T-helper 17 cell (primary cell): ENCODE measurements at places on chromosomes 4 and X.

- no peak for DNase-seq
- H3K4me1 ChIP-seq: peaks cover 3% of the 10 kb centered on the region
- no peaks in the 10 kb centered on the region for H3K27me3 ChIP-seq
- peak overlapping the region; percentile 52 for H3K4me3 ChIP-seq
- H3K36me3 ChIP-seq: no peaks in the 10 kb centered on the region
Observed at GRCh38 chr4:39812500-39812899, 114.6 kb downstream of the UBE2K start.

DNA sequence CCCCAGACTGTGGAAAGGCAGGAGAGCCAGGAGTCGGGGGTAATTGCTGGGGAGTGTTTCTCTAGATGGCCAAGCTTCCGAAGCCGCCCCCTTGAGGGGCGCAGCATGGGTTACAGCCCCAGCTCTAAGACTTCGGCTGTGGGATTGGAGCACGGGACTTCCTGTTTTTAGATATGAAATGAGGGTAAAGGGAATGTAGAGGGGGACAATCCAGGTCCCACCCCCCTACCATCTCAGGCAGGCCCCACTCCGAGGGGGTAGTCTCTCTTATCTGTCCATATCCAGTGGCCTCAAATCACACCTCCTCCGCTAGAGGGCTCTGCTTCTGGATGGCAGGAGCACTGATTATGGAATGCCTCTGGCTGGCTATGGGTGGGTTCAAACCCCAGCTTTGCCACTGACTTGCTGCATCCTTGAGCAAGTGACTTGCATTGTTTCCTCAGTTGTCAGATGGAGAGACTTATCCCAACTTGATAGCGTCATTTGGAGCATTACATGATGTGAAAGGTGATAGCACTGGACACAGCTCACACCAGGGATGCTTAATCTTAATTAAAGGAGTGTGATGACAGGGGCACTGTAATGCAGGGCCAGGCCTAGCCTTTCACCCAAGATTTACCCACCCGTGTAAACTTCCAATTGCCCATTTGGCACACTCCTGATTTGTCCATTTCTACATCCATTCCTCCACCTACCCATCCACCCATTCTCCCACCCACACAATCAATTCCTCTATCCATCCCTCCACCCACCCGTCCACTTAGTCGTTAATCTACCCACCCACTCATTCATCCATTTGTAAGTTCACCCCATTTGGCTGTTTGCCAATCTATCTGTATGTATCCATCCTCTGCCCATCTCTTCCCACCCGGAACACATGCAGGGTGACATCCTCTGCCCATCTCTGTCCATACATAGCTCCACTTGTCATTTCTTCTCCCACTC is 848 bp upstream of the KCND1 start:
- peak overlapping the region; percentile 76 for H3K4me3 ChIP-seq
- peaks cover 15% of the 10 kb centered on the region for H3K4me1 ChIP-seq
- no peaks in the 10 kb centered on the region for H3K27me3 ChIP-seq
- peaks cover 9% of the 10 kb centered on the region for H3K36me3 ChIP-seq

DNA sequence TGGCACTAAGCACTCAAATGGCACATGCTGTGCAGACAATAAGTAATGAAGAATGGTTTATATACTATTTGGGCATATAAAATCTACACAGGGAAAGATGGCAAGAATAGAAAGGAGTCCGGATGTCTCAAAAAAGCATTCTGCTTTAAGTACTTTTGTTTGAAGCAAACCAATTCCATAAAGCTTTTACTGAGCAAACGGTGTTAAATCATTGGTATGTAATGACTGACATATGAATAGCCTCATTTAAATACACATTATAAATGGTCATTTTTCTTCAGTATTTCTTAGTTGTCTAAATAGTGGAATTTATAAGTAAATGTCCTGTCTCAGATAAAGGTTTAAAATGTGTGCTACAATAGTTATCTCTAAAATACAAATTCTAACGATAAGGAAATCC is 6.0 kb downstream of the FBXO8 start:
- peak overlapping the region; percentile 79 for H3K27ac ChIP-seq
- peaks cover 28% of the 10 kb centered on the region for H3K4me1 ChIP-seq
- H3K36me3 ChIP-seq: no peaks in the 10 kb centered on the region

- no peak overlapping the region for H3K27ac ChIP-seq
- H3K4me3 ChIP-seq: no peak overlapping the region
- DNase-seq: no peak
- peaks cover 24% of the 10 kb centered on the region for H3K27me3 ChIP-seq
- no peaks in the 10 kb centered on the region for H3K4me1 ChIP-seq
Observed at GRCh38 chrX:130330146-130330545, 9.6 kb upstream of the SLC25A14 start.

- H3K4me1 ChIP-seq: no peaks in the 10 kb centered on the region
- H3K27ac ChIP-seq: no peak overlapping the region
- peaks cover 5% of the 10 kb centered on the region for H3K27me3 ChIP-seq
- no peaks in the 10 kb centered on the region for H3K36me3 ChIP-seq
- H3K4me3 ChIP-seq: no peak overlapping the region
Observed at GRCh38 chrX:132743086-132743485, 215.3 kb downstream of the HS6ST2 start.

DNA sequence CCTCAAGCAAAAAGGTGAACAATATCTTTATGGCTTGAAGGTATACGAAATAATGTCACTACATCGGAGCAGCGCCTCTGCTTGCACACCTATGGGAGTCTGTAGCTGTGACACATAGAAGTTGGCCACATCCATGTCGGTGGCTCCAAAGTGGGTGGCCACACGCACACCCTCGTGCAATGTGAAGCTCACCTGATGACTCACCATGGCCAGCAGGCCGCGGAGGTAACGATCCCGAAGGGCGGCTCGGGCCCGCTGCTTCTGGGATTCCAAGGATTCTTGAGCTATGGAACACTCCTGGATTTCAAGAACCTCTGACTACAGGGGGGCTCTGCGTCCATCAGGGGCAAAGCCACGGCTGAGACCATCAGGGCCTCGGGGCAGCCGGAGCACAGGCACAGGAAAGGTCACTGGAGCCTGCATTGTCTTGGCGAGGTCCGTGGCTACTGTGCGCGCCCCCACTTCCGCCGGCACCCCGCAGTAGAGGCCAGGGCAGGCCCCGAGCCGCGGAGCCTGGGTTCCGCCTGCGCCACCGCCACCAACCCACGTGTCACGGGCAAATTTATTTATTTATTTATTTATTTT is 25.2 kb downstream of the NYX start:
- no peak overlapping the region for H3K4me3 ChIP-seq
- H3K36me3 ChIP-seq: no peaks in the 10 kb centered on the region
- H3K27me3 ChIP-seq: no peaks in the 10 kb centered on the region
- no peak overlapping the region for H3K27ac ChIP-seq

DNA sequence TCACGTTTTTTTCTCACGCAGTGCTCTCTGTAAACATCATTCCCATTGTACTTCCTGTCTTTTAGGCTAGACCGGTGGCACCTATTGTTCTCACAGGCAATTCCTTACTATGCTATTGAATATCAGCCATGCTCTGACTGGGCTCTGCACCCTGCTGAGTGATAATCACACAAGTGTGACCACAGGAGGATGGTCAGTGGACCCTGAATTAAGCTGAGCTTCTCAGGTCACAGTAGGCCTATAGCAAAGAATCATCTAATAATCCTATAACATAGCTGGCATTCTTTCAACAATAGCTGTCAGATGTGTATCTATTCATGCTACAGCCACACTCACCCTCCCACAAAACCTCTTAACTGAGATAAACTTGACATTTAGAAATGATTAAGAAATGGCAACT is 2399.8 kb upstream of the TENM3 start:
- no peaks in the 10 kb centered on the region for H3K27me3 ChIP-seq
- no peak overlapping the region for H3K27ac ChIP-seq
- no peak for DNase-seq
- no peak overlapping the region for H3K4me3 ChIP-seq
- no peaks in the 10 kb centered on the region for H3K4me1 ChIP-seq
- H3K36me3 ChIP-seq: no peaks in the 10 kb centered on the region

GRCh38 chr4:560731-561291 is 15.3 kb downstream of the TMEM271 start:
- DNase-seq: no peak
- no peaks in the 10 kb centered on the region for H3K36me3 ChIP-seq
- H3K27ac ChIP-seq: no peak overlapping the region
- H3K4me3 ChIP-seq: no peak overlapping the region

DNA sequence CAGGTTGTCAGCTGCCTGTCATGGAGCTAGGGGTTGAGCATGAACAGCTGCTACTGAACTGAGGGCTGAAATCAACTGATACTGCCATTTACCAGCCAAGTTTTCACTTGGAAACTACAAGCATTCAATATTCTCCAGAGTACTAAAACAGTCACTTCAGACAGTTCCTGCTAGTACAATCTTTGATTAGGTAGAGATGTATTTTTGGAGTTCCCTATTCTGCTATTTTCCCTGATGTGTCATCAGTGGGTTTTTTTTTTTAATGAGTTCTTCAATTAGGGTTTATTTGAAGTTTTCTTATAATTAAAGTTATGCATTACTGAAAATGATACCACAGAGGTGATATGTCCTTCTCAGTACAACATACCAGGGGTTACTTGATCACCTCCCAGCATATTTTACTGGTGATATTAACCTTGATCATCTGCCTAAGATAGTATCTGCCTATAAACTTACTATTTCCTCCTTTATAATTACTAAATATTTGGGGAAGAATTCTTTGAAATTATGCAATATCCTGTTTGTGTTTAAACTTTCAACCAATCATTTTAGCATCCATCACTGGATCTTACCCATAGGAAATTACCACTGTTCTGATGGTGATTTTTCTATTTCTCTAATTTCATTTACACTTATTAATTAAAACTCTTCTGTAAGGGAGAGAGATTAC is 13.6 kb downstream of the PDCL2 start:
- no peak for DNase-seq
- no peaks in the 10 kb centered on the region for H3K4me1 ChIP-seq

DNA sequence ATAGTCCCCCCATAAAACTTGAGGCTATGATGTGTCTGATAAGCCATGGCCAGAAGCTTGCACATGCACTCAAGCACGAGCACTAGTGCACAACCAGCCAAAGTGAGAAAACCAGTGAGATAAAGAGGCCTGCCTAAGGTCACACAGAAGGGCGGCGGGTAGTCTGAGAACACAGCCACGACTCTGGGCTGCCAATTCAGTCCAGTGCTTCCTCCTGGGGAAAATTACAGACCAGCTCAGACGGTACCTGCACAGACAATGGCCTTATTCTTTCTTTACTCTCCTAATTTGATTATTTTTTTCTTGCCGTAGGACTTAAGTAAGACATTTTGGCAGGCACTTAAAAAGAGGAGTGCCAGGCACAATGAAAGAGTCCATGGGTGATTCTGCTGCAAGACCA is 533.2 kb upstream of the FAT1 start:
- H3K27ac ChIP-seq: no peak overlapping the region
- H3K4me1 ChIP-seq: no peaks in the 10 kb centered on the region
- no peaks in the 10 kb centered on the region for H3K27me3 ChIP-seq
- DNase-seq: no peak
- H3K4me3 ChIP-seq: no peak overlapping the region

GRCh38 chrX:139026811-139027210 is 315.3 kb upstream of the FGF13 start:
- H3K27me3 ChIP-seq: no peaks in the 10 kb centered on the region
- H3K36me3 ChIP-seq: no peaks in the 10 kb centered on the region
- no peak overlapping the region for H3K4me3 ChIP-seq
- no peak for DNase-seq
- H3K4me1 ChIP-seq: no peaks in the 10 kb centered on the region
